ENCODE measurements at places on chromosomes 4 and X.

DNA sequence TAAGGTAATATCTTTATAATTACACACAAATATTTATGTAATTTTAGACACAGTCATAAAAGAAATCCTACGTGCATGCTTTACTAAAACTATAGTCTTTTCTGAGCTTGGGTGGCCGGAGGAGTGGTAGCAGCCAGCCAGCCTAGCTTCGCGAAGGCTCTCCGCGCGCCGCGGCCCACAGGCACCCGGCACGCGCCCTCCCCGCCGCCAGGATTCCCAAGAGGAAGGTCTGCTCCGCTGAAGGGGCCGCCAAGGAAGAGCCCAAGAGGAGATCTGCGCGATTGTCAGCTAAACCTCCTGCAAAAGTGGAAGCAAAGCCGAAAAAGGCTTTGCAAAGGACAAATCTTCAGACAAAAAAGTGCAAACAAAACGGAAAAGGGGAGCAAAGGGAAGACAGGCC is 8.7 kb upstream of the PJA1 start:
- no peak for ATAC-seq

GRCh38 chrX:74449322-74449936 is 28.1 kb downstream of the SLC16A2 start:
- no peak for ATAC-seq

DNA sequence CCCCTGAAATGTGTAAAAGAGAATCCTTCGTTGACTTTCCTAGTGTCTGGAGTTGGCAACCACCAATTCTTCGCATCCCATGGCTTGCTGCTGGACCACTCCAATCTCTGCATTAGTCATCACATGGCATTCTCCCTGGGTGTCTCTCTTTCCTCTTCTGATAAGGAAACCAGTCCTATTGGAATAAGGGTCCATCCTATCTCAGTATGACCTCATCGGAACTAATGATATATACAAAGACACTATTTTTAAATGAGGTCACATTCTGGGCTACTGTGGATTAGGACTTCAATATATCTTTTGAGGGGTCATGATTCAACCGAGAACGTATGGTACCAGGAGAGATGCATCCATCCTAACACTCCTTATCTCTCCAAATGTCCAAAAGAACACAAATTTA is 259.1 kb upstream of the CPEB2 start:
- ATAC-seq, result no peak

DNA sequence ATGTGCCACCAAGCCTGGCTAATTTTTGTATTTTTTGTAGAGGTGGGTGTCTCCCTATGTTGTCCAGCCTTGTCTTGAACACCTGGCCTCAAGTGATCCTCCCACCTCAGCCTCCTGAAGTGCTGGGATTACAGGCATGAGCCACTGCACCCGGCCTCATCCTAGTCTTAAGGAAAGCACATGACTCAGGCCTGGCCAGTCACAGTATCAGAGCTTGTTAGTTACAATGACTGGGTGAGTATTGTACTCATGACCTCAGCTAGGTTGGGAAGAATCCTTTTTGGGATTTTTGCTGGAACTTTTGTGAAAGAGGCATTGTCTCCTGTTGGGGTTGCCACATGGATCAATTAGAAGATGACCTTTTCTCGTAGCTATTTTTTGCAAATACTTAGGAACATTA is 292.8 kb downstream of the RAPGEF2 start:
- no peak for ATAC-seq

DNA sequence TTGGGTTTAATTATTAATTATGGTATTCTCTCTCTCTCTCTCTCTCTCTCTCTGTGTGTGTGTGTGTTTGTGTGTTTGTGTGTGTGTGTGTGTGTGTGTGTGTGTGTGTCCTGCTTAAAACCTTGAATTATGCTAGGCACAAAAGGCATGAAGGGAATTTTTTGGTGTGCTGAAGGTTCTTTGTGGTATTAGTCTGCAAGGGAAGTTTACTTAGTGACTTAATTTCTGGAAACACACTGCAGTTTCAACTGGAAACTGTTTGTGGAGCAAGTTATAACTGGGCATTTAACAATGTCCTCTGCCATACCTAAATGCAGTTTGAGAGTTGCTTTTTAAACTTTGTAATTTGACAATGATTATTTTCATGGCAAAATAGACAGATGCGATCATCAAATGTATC is 111.7 kb downstream of the FRMPD4 start:
- ATAC-seq, result no peak

GRCh38 chrX:153966841-153967535 is 4.6 kb downstream of the HCFC1 start:
- ATAC-seq, result no peak

DNA sequence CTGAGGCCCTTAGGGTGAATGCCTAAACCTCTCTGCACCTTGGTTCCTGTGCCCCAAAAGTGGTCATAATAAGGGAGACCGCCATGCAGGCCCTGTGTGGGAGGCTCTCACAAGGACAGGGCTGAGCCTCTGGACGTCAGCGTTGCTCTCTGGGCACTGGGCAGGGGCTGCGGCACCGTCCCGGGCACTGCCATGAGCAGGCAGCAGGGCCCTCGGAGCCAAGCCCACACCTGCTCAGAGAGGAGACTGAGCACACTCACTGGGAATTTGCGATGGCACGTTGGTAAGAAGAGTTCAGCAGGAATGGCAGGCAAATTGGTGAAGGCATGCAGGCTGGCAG is 123.4 kb downstream of the HMX1 start:
- no peak for ATAC-seq

GRCh38 chr4:72938516-72938915 is 131.0 kb downstream of the COX18 start:
- no peak for ATAC-seq

DNA sequence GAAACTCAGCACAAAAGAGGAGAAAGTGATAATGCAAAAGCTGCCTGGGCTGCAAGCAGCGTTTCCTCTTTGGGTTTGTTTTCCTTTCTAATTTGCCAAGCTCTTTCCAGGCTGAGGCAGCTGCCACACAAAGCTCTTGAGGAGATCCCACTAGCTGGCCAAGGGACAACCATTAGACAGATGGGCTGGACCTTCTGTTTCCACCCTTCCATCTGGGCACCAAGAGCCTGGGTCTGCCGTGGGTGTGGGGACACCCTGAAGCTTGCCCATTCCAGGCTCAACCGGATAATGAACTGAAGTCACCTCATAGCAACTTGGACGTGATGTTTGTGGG is 194.6 kb upstream of the C1QTNF7 start:
- ATAC-seq, result no peak

DNA sequence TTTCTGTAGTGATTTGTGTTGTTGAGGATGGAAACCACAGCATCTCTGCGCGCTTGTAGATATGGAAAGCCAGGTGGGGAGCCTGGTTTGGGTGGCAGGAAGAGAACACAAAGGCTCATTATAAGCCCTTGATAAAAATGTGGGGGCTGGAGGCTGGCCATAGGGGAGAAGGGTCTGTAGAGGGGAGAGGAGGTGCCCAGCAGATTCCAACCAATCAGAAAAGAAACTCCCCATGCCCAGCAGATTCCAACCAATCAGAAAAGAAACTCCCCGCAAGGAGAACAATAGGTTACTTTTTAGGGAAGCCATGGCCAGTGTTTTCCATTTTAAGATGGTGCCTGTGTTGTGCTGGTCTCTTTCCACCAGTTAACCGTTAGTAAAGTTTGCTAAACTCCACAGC is 9.8 kb upstream of the CENPU start:
- ATAC-seq, result no peak

GRCh38 chr4:175905925-175906324 is 93.9 kb upstream of the GPM6A start:
- no peak for ATAC-seq

DNA sequence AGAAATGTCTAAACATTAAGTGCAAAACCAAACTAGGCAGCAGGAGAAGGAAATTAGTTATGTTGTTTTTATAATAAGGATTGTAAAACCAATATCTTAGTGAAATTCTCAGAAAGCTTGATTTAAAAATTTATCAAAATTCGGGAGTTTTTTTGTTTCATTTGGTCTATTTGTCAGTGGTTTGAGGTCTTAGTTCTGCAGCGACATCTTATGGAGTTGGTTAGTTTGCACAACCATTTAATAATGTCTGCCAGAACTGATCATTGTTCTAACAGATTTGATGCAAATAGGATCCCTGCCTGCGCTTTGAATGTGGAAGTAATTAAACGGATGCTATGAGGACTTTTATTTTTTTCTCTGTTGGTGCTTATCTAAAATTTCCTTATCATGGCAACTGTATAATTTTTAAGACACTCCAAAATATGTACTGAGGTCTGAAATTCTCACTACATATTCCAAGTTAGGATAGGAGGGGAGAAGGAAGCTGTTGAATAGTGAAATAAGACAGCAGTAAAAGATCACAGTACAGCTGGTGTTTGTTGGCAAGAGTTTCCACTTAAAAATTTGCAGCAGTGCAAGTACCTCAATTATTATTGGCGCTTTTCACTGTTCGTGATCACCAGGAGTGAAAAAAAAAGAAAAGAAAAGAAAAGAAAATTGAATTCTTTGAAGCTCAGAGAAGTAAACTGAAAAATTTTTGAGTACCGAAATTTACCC is 2521.4 kb downstream of the ARAP2 start:
- peak; percentile 65 for ATAC-seq

DNA sequence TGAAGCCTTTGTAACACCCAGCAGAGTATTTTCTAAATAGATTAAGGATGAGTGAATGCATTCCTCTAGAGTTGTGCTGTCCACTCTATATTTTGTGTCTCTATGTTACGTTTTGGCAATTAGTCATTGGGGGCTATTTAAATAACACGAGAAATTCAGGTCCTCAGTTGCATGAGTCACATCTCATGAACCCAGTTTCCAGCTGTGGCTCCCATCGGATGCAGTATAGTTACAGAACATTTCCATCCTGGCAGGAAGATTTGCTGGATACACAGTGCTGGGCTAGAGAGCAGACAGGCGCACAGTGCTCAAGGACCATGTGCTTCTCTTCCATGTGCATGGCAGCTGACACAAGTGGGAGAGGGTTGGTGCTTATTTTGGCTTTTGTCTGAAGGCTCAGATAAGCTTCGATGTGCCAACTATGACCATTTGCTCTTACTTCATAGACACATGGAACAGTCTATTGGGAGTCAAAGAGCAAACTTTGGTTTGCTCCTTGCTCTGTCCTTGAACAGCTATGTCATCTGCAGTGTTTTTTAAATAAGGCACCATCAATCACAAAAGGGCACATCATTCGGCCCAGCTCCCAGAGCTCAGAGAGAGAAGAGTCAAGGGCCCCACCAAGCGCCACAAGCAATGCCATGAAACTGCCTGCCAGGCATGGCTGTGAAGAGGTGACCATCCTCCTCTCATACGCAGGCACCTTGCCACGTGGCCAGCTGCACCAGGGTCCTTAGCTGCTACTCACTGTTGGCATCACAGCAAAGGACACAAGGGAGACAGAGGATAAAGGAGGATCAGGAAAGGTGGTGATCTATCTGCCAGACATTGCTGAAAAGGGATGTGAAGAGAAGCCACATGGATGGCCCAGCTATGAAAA is 8.1 kb upstream of the STS start:
- ATAC-seq, result peak; percentile 85

DNA sequence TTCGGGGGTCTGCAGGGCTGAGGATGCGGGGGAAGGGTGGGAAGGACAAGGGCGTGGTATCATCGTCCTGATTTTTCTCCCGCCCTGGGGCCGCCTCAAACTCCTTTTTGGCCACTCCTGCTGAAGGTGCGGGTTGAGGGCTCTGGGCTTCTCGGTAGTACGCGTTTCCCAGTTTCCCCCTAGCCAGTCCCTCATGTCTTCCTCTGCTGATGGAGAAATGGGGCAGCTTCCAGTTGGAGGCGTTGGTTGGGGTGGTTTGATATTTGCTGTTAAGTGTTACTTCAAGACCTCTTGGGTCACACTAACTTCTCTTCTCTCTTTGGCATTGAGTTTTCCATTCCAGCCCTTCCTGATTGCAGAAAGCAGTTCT is 482 bp downstream of the GSTCD start:
- peak; percentile 61 for ATAC-seq

DNA sequence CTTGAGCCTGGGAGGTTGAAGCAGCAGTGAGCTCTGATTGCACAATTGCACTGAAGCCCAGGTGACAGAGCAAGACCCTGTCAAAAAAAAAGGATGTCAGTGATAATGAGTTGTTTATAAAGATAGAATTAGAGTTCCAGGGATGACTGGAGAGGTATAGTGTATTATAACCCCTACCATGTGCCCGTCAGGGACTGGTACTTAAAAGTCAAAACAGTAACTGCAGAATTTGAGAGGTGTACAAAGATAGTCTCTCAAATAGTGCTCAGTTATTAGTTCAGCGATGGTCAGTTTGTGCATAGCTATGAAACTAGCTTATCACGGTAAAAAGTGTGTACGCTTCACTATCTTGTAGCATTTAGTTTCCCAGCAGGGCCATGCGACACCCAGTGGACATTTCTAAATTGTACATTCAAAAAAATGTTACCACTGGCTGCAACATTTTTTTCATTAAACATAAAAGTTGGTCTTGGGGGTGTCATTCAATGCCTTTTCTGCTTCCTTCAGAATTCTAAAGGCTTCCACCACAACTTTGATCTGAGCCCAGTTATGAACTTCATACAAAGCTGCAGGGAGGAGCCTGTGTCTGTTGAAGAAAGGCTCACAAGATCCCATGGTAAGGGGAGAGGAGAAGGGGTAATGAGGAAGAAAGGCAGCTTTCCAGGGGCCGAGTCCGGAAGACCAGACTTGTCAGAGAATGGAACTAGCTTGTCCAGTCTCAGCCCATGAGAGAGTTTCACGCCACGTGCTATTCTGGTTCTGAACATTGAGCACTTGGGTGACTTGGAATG is 9.2 kb upstream of the GYG2 start:
- peak; percentile 71 for ATAC-seq

DNA sequence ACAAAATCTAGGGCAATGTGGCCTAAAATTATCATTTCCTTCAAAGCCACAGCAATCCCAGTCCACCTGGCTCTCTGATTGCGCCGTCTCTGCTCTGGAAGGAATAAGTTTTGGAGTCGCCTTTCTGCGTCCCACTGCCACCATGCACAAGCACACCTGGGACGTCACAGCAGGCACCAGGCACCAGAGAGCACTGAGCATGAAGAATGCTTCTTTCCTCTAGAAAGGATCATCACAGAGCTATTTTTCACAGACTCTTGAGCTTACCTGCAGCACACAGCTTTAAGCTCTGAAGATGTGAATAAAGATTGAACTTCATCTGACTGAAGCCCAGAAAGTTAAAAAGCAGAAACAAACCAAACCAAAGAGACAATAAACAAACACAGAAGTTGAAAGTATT is 170.0 kb upstream of the PPARGC1A start:
- no peak for ATAC-seq

DNA sequence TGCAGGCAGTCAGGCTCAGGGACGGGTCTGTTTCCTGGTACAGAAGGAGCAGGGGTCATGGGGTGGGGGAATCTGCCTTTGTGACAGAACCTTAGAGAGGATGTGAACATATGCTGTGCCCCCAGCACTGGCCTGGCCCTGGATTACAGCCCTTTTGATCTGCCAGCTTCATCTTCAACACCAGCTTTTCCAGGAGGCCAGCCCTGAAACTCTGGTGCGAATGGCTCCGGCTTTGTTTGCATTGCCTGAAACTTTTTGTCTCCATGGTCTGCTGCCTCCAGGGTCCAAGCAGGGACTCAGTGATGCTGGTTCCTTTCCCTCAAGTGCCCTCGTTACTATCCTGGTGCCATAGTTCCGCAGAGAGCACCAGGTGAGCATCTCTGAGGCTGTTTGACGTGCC is 2.1 kb downstream of the CNGA2 start:
- ATAC-seq, result no peak
